ENCODE measurements at places on chromosomes 12 and 14. TPM values are rescaled to one million over a fixed set of nuclear protein-coding genes. Genes with fewer than 3 reads are reported as not detected.

DNA sequence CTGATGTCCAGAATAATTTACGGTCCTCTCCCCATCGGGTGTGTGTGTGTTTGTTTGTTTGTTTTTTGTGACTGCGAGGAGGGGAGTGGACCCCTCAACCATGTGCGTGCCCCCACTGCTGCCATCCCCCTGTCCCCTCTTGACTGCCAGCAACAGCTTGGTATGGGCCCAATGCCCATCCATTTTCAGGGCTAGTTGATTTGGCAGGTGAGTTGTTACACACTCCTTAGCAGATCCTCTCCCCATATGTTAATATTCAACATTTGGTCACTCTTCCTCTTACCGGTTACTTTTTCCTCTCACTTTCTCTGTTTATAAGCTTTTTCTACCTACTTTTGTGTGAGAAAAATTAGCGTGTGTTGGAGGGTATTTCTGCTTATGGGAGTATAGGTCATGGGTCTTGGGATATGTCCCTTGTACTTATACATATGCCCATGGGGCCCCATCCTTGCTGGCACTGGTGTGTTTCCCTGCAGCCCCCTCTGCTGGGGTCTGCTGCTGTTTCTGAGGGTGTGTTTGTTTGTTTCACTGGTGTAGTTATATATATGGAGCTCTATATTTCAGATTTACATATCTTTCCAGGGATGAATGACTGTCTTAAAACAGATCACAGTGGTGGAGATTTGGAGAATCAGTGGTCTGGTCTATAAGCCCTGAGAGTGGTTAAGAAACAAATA, 33.8 kb downstream of the ZFHX2 start:
- no peak overlapping the region for H3K27ac ChIP-seq
- DNase-seq = no peak
- no peak overlapping the region for H3K4me3 ChIP-seq
- H3K27me3 ChIP-seq = no peaks in the 10 kb centered on the region
- H3K4me1 ChIP-seq = no peaks in the 10 kb centered on the region
- H3K36me3 ChIP-seq = no peaks in the 10 kb centered on the region

Gene MDM1
- polyA plus RNA-seq = 11.2 TPM

- DNase-seq = peak; percentile 77
- H3K27me3 ChIP-seq = no peaks in the 10 kb centered on the region
- H3K4me3 ChIP-seq = no peak overlapping the region
- peaks cover 55% of the 10 kb centered on the region for H3K4me1 ChIP-seq
Measured at GRCh38 chr14:93033983-93034670, 81.6 kb downstream of the ITPK1 start.

Gene OR6C2
- polyA plus RNA-seq = not detected

Gene PIANP
- 9.9 TPM for polyA plus RNA-seq

DNA sequence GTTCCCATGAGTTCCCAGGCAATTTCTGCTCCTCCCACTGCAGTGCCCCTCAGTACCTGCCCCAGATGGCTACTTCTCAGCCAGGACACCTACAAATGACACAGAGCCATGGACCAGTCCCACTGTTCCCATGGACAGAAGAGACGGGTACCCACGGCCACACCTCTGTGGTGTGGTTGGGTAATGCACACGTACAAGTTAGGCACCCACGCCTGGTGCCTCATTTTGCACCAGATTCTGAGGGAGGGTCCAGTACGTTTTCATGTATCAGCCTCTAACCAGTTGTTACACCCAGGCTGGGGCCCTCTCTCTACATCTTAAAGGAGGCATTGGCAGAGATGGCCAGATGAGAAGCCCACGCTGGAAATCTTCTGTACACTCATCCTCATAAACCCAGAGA, 114.0 kb downstream of the DICER1 start:
- no peak overlapping the region for H3K27ac ChIP-seq
- DNase-seq = no peak
- H3K4me3 ChIP-seq = no peak overlapping the region

GRCh38 chr12:133057446-133057845, 20.1 kb downstream of the ZNF84 start:
- no peak for DNase-seq
- no peaks in the 10 kb centered on the region for H3K27me3 ChIP-seq
- no peak overlapping the region for H3K27ac ChIP-seq
- H3K36me3 ChIP-seq = peaks cover 93% of the 10 kb centered on the region

Gene CLECL1
- polyA plus RNA-seq = not detected

DNA sequence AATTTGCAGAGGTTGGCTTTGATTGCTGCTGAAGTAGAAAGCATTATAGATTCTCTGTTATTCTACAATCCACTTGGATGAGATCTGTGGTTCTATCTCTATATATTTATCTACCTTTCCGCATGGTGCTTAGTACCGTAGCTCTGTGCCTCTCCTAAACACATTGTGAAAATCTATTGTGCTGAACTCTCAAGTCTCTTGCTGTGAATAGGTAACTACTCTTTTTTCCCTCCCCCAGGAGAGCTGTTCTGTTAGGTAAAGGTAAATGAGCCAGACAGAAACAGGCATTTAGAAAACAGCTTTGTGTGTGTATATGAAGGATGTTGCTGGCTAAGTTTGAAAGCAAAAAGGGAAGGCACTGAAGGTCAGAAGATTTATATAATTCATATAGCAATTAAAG, 112.6 kb downstream of the BRMS1L start:
- H3K4me3 ChIP-seq = no peak overlapping the region
- no peaks in the 10 kb centered on the region for H3K27me3 ChIP-seq
- no peak for DNase-seq
- H3K27ac ChIP-seq = no peak overlapping the region
- no peaks in the 10 kb centered on the region for H3K36me3 ChIP-seq

DNA sequence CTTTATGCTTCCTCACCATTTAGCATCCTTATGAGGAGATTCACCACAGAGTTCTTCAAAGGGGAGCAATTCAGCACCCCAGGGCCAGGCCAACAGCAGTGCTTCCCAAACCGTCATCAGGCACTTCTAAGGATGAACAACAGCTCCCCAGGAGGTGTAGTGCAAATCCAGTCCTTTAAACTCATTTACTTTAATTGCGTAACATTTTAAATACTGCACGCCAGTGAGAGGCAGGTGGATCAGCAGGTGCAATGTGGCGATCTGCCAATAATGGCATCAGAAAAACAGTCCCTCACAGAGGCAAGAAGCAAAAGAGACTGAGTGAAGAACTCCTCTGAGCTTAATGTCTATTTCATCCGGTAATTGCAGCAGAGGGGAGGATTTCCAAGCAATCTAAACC, 770.9 kb upstream of the FOXG1 start:
- no peak overlapping the region for H3K27ac ChIP-seq
- H3K36me3 ChIP-seq = no peaks in the 10 kb centered on the region
- no peak overlapping the region for H3K4me3 ChIP-seq
- peaks cover 13% of the 10 kb centered on the region for H3K27me3 ChIP-seq
- DNase-seq = no peak
